ENCODE measurements at places on chromosomes 11 and 22.

DNA sequence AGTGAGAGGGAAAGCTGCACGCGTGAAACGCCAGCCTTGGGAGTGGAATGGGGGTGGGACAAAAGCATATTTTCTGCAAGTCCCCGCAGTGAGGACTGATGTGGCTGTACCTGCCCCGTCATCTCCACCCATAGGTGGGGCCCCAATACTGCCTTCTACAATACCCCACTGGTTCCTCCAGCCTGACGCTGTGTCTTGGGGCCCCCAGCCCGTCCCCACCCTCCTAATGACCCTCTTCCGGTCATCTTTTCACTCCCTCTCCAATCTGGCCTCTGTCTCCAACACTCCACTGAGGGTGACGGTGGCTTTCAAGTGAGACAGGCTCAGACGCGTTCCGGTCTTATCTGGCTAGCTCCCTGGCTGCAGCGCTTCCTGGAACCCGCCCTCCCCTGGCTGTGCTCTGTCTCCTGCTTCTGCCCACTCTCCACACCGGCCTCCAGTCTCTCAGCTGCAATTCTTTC lies 104.2 kb downstream of the MICAL3 start:
- DNase-seq: no peak

DNA sequence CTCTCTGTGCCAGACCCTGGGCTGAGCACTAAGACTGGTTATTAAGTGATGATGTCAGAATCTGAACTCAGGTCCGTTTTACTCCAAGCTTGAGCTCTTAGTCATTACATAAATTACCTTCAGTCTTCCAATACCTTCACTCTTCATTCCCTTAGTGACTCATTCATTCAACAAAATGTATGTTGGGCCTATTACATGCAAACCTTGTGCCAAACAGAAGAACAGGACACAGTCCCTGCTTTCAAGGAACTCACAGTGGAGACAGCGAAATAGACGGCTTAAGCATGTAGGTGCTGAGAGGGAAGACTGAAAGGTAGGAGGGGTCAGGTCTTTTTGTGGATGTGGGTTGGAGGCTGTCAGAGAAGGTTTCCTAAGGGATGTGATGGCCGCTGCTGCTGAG lies 3.3 kb downstream of the KCTD14 start:
- no peak for DNase-seq

DNA sequence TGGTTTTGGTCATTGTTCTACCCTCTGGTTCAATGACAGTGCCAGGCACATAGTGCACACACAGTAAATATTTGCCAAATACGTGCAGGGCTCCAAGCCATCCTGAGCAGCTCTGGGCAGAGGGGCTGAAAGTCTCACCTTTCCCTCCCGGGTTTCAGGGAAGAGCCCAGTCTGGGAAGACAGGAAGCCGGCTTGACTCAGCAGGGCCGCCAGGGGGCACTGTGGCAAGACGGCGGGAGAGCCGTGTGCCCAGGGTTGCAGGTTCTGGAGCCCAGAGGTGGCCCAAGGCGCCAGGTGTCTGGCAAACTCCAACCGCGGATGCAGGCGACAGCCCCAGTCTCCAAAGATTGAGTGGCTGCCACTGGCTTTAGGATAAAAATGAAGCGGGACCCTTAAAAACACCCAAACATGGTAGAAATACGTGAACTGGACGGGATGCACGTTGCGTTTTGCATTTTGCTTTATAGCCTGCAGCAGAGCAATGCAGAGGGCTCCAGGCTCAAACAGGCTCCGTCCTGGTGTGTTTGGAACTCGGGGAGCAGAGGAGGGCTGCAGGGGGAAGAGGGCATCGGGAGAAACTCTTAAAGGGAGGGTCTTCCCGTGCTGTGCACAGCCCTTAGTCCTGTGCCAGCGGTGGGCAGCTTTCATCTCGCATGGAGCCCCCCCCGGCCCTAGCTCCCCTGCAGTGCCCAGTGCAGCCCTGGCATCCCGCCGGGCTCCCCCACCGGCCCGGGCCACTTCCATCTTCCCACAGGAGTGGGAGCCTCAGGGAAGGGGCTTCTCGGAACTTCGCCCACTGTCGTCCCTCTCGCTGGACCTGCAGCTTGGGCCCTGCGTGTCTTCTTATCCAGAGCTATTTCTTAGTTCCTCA lies 10.7 kb downstream of the KRTAP5-5 start:
- no peak for DNase-seq

- no peak for DNase-seq
Observed at GRCh38 chr11:17371614-17372013, 16.8 kb downstream of the KCNJ11 start.

- no peak for DNase-seq
Observed at GRCh38 chr11:27174672-27175210, 134.1 kb downstream of the BBOX1 start.

- no peak for DNase-seq
Observed at GRCh38 chr11:66183494-66184048, 84.9 kb upstream of the RAB1B start.

DNA sequence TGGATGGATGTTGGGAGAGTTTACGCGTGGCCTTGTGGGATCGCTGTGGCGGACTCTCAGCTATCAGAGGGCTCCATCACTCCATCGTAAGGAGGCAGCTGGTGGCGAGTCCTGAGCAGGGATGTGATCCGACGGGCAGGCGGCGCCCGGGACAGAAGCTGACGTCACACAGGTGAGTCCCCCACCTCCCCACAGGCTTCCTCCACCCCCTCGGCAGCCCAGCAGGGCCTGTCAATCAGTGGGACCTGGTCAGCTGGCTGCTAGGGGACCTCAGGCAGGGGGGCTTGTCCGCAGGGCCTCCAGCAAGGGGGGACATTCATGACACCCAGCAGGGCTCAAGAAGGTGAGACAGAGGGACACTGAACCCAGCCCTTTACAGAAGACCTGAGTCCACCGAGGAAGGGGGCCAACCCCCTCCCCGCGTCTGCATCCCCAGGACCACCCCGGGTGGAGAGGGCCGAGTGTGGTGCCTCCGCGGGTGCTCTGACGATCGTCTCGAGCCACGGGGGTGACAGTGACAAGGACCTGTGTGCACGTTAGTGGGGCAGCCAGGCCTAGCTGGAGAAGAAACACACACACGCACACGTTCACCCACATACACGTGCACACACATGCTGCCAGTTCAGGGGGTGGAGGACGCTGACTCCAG lies 7.1 kb downstream of the HRAS start:
- no peak for DNase-seq

- no peak for DNase-seq
Observed at GRCh38 chr11:295351-296170, 3.8 kb downstream of the IFITM5 start.

DNA sequence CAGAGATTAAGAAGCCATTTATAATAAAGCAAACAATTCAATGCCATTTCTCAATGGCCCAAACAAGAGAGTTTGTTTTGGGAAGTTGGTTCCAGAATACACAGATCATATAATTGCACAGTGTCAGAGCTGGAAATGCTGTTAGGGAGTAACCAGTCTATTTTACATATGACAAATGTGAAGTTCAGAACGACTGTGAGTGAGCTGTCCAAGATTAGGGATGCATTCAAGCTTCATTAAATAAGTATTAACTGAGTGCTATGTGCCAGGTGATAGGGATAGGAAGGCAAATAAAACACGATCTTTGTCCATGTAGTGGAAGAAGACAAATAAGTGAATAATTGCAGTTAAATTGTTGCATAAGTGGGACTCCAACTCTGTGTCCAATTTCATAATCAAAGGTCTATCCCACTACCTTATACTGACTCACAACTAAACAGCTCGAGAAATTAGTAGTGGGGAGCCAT lies 33.1 kb upstream of the PICALM start:
- no peak for DNase-seq

GRCh38 chr11:14587258-14587657 lies 56.3 kb upstream of the PDE3B start:
- DNase-seq: no peak

DNA sequence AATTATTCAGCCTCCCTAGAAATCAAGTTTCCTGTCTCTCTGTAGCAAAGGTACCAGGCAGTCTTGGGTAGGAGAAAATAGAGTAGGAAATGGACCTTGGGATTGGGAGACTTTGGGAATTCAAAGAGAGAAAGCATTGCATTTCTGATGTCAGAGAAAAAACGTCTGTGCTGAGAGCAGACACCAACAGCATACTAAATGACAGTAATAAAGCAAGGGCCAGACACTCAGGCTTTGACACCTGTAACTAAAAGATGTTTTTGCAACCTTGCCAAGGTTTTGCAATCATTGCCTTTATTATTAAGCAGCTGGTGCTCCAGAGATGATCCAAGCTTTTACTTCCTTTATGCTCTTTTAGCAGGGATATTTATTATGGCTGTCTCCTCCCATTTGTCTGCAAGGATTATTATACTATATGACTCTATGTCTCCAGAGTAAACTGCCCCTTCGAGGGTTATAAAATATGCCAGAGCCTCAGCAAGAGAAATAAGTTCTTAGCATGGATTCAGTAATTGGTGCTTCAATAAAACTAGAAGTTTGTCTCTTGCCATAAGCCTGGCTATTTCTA lies 85.2 kb upstream of the GRAMD1B start:
- no peak for DNase-seq

- no peak for DNase-seq
Observed at GRCh38 chr11:2358754-2359442, 18.2 kb upstream of the CD81 start.

DNA sequence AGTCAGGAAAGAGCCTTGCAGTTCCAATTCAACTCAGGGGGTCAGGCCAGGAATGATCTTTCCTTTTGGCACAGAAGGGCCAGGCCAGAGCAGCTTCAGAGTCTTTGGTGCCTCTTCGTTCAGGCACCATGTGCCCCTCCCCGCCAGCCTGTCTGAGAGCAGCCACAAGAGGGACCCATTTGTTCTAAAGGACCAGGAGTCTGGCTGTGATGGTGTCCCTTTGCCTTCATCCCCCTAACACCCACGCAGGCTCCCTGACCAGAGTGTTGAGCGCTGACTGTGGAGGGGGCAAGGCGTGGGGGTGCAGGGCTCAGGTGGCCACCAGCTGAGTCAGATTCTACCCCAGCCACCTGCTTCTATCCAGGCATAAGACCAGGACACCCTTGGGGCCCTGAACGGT lies 156.4 kb downstream of the TTC17 start:
- no peak for DNase-seq

DNA sequence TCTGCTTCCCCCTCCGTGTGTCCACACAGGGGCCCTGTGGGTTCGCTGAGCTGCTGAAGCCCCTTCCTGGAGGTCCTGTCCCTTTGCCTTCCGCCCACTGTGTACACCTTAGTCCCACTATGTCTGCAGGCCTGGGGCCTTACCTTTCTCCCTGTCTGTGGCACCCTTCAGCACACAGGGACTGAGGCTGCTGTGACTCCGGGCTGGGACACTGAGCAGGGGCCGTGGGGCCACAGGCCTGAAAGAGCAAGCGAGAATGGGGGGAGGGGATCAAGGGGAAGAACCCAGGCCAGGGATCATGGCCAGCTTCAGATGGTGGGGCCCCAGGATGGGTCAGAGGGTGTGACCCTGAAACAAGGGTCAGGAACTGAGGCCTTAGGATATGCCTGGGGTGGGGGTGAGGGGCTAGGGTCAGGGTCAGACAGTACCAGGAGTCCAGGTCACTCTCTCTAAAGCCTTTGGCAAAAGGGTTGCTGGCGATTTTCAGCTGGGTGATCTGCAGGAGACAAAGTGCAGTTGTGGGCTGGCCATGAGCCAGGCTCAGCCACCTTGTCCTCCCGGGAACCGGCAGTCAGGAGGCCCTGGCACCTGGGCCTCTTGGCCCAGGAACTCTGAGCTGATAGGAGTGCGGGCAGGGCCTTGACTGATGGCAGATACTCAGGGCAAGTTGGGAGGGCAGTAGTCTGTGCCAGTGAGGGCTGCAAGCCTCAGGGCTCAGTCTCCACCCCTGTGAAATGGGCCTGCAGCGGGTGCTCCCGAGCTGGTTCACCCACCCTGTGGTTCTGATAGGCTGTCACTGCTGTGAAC lies 2.6 kb upstream of the NUDT8 start:
- no peak for DNase-seq

DNA sequence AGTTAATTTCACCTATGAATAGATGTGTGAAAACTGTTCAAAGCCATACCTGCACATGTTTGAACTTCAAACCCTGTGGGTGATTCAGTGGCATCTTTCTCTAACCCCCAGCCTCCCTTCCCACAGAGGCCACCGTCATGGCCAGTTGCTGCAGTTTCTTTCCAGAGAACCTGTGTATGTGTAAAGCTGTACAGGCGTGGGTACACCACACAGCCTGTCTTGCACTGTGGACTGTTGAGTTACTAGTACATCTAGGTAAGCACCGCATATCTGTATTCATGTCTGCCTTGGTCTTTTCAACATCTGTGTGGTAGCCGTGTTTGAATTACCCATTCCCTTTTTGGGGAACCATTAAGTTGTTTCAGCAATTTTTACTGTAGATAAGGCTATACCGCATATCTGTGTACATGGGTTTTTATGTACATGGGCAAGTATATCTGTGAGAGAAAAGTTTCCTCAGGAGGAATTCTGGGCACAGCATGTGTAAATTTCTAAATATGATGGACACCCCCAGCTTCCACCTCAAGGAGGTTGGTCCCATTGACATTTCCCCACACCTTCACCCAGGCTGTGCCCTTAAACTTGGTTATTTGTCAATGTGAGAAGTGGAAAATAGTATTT lies 13.9 kb downstream of the NEAT1 start:
- DNase-seq: no peak
